ENCODE measurements at places on chromosomes 6 and 20. TPM values are rescaled to one million over a fixed set of nuclear protein-coding genes. Genes with fewer than 3 reads are reported as not detected.

DNA sequence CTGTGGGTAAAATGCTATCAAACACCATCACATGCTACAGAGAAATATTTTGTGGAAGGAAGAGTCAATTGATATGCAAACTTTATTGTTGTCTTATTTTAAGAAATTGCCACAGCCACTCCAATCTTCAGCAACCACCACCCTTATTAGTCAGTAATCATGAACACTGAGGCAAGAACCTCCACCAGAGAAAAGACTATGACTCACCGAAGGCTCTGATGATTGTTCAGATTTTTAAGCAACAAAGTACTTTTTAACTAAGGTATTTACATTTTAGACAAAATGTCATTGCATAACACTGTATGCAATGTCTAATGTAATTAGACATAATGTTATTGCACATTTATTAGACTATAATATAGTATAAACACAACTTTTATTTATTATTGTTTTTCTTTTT is 26.2 kb upstream of the MMP24 start:
- no peak for DNase-seq

GRCh38 chr6:122778985-122779661 is 393 bp upstream of the FABP7 start:
- no peak for DNase-seq

ABCF1 gene
- total RNA-seq: 54.0 TPM

DNA sequence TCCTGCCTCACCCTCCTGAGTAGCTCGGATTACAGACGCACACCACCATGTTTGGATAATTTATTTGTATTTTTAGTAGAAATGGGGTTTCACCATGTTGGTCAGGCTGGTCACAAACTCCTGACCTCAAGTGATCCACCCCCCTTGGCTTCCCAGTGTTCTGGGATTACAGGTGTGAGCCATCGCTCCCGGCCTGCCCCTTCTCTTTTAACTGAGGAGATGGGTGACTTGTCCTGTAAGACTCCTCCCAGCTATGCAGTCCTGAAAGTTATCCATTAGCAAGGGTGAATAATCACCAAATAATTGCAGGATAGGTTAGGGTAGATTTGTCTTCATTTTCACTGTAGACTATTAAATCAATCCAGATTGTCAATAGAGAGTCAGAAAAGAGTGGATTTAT is 40.5 kb upstream of the JARID2 start:
- no peak for DNase-seq

GRCh38 chr6:15431762-15432483 is 186.1 kb downstream of the JARID2 start:
- DNase-seq: no peak

CCDC170 gene
- 0.10 TPM for total RNA-seq

GRCh38 chr20:10078403-10078802 is 43.6 kb downstream of the ANKEF1 start:
- DNase-seq: no peak

DNA sequence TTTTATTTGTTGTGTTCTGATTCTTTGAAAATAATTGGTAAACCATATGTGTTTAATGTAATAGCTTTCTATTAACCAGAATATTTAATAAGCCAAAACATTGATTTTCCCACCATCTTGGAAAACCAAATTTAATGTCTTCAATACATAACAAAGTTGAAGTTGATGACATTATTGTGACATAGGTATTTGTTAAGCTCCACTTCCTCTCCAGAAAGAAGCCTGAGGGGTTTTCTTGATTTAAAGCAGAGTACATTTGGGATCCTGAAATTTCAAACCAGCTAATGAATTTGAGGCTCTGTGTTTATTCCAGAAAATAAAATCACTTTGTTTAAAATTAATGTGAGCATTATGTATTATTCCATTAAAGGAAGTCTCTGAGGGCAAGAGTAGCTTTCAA is 106.3 kb downstream of the PERP start:
- no peak for DNase-seq

DNA sequence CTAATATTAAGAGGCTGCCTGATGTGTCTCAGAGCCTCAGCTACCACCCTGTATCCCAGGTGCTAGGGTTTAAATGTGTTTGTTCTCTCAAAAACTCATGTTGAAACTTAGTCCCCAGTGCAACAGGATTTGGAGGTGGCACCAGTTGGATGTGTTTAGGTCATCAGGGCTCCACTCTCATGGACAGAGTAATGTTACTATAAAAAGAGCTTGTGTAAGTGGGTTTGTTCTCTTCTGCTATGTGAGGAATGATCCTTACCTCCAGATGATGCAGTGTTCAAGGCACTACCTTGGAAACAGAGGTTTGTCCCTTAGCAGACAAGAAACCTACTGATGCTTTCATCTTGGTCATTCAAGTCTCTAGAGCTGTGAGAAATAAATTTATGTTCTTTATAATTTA is 164.9 kb upstream of the EPHA7 start:
- no peak for DNase-seq
